ENCODE measurements at places on chromosomes 3 and 15.

- DNase-seq = no peak
These were observed 63.8 kb downstream of the NPTN start for GRCh38 chr15:73569361-73569760.

- DNase-seq = no peak
These were observed 149.7 kb upstream of the SUCLG2 start for GRCh38 chr3:67804089-67804488.

DNA sequence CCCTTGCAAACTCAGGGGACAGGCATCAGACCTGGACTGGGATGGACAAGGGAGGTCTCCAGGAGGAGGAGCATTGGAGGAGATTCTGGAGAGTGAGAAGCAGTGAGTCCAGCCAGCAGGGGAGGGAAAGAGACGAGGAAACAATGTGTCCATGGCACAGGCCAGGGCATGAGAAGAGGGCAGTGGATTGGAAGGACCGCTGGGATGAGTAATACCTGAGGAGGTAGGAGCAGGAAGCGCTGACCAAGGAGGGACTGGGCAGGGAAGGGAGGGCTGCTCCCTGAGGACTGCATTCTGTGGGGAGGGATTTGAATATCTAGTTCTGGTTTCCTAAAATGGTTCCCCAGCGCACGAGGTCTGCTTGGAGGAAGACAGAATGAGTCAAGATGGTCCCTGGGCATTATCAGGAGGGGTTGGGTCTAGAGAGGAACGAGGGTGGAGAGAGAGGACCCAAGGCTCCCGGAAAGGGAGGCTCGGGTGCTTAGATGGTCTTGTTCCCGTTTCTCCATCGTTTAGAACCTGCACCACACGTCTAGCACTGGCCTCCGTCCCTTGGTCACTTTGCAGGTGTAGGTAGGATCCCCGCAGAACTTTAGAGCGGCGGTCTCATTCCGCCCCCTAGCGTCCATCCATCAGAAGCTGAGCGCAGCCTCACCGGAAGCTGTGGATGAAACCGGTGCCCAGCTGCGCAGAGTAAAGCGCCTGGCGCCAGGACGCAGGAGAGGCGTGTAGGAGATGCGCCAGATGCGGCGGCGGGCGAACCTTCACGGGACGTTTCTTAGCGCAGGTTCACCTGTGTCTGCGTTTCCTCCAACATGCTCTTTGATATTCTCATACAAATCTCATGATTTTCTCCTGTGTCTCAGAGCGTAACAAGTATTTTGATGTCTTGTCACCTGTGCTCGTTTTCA is 190.7 kb upstream of the NDN start:
- peak; percentile 38 for DNase-seq

- DNase-seq = no peak
These were observed 403.2 kb downstream of the ZBTB20 start for GRCh38 chr3:114743746-114744485.

DNA sequence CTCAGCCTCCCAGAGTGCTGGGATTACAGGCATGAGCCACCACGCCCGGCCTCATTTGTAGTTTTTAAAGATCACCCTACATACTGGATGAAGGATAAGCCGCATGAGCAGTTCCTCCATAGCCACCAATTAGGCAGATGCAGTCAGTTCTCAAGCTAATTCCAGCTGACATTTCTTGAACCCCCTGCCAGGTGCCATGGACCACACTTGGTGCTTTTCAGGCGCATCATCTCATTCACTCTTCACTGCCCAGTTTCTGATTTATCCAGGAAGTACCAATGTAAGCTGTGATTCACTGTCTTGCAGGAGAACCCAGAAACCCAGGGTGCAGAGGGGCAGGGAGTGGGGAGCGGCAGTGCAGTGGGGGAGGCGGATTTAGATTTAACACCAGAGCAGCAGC is 56.5 kb upstream of the RASA2 start:
- no peak for DNase-seq

DNA sequence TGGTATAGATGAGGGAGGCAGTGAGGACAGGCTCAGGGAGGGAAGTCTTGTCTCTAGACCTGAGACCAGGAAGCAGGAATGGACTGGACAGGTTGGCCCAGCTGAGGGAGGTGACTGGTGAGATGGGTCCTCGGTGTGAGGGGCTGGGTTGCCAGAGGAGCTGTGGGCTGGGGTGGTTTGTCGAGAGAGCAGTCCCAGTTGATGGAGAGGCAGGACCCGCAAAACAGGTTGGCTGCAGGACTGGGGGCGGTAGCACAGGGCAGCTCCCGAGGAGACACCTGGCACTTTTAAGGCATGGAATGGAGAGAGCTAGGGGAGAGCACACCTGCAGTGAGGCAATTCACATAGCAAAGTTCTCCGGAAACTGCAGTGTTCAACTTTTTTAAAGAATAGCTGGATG is 14.7 kb downstream of the IGF1R start:
- DNase-seq = no peak

- DNase-seq = no peak
These were observed 48.4 kb downstream of the DAPK2 start for GRCh38 chr15:63997715-63998442.

GRCh38 chr3:182692695-182693094 is 100.6 kb upstream of the ATP11B start:
- DNase-seq = no peak

DNA sequence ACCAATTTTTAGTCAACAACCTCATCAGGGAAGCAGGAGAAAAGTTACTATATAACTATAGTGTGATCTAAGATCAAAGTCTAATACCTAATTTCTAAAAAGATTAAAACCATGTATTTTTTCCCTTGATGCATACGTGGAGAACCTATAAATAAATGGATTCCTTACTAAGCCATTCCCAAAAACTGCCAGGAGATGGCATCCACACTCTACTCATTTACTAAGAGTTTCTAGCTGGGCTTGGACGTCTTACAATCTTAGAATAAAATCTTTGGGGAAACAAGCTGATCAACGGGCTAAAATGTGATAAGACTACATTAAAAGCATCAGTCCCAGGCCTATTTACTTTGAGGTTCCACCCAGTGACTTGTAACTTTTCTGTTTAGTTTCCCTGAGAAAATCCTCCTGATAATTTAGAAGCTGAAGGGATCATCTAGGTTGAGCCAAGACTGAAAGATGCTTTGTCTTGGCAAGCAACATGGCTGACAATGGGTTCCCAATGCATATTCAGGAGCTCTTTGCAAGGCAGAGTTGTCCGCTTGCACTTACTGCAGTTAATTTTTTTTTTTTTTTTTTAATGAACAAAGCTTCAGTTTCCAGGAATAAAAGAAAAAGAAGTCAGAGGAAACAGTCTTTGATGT is 85.5 kb upstream of the FGF12 start:
- DNase-seq = no peak

Data from substantia nigra (tissue), 51 donors.